ENCODE measurements at places on chromosomes 5 and 9. TPM values are rescaled to one million over a fixed set of nuclear protein-coding genes. Genes with fewer than 3 reads are reported as not detected.
A peak's percentile ranks its signal among the peaks of the same experiment; 100 is the strongest.

DNA sequence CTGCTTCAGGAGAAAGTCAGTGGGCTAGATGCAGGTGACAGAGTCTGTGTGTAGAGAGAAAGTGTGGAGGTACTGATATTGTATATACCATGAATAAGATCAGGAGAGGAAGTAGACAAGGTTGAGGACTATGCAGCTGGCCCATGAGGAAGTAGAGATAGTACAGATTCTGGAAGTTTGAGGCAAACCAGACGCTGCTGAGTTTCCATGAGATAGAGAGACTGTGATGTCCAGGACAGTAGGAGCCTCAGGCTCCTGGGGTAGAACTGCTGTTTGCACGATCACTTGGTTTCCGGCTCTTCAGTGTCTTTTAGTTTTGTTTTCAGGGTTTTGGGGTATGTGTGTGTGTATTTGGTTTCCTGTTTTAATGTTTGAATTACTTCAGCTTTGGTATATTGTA lies 13.6 kb downstream of the OTULINL start:
- DNase-seq: no peak

The KIF4B gene
- total RNA-seq: 0.11 TPM

The OR13C3 gene
- not detected for total RNA-seq

The C5orf58 gene
- total RNA-seq: 0.56 TPM

The CD180 gene
- 0.79 TPM for total RNA-seq

DNA sequence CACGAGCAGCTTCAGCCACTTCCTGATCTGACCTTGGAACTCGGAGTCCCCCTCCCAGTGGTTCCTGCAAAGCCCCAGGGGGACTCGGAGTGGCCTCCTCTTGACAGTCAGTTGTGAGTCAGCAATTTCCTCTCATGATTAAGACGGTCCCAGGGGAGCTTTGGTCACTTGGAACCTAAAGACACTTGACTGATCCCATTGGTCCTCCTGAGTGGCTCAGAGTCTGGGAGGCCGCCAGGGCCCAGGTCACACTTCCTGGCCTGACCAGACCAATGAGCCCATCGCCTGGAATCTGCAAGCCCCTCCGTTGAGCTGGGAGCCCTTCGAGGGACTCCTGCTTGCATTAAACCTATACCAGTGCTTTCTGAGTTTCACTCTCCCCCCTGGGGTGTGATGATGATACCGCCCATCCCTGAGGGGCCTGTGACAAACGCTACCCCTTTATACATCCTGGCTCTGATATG lies 29.1 kb downstream of the TSPAN17 start:
- peak; percentile 73 for DNase-seq

The NTNG2 gene
- total RNA-seq: 2.4 TPM

The F2RL2 gene
- 0.24 TPM for total RNA-seq

GRCh38 chr9:84788803-84789462 lies 119.4 kb downstream of the NTRK2 start:
- DNase-seq: no peak

- no peak for DNase-seq
Observed at GRCh38 chr5:107517185-107518033, 153.3 kb downstream of the EFNA5 start.

DNA sequence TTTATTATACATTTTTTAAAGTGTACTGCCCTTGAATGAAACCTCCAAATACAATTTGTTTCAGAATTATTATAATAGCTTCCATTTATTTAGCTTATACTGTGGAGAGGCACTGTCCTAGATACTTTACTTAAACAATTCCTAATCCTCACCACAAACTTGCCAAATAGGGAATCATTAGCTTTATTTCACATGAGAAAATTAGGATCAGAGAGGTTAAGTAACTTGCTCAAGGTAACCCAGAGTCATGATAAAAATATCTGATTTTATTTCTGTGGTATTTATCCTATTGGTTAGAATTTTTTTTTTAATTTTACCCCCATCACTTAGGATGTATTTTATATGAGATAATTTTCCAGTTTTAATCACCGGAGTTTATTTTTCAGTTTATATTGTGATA lies 78.4 kb downstream of the ADGRV1 start:
- no peak for DNase-seq

DNA sequence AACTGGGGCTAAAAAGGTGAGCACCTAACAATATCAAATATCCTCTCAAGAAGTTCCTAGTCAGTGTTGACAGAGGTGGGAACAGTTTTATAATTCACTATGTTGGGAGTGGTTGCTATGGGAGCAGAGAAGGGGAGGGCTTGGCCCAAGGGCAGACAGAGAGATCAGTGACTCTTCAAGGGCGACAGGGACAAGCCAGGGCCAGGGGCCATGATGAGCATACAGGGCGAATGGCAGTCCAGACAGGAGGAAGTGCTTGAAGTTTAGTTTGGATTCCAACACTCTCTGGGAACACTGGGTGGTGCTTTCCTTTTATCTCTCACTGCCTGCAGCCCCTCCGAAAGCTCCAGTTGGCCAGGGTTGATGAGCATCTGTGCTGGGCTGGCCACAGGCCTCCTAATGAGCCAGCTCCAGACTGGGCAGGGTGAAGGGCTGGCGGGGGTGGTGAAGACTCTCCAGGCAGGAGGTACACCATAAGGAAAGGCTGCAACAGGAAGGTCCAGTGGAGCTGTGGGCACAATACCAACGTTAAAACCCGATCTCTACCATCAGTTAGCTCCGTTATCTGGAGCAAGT lies 111.3 kb downstream of the TMEM174 start:
- no peak for DNase-seq

The NIPAL4 gene
- total RNA-seq: not detected

DNA sequence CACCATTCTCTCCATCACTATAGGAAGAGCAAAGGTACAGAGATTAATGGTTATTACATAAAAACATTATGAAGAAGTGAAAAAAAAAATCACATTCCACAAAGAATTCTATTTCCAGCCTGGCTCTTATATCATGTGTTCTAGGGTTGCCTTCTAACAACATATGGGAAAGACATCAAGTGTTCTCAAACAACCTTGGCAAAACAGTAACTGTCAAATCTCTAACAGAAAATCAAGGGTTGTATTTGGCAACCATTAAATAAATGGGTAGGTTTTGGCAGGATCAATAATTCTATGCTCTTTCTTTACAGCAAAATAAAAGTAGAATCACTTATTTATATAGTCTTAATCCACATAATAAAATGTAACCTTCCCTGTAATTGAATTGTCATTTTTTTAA lies 728.9 kb downstream of the MAT2B start:
- DNase-seq: no peak

The SPINK7 gene
- total RNA-seq: not detected

DNA sequence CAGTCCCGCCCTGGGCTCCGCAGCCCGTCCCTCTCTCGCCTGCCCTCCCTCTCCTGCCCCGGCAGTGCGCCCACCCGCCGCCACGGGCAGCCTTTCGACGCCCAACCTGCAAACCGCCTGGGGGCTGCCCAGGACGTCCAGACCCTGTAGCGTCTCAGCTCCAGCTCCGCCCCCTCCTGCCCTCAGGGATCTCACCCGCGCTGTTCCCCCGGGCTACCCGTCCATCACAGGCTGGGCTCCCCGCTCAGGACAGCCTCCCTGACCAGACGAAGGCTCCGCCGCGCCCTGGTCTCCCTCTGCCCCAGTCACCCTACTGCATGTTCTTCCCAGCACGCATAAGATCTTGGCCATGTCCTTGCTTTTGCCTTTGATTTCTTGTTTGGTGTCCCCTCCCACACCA lies 1.4 kb downstream of the RASGEF1C start:
- no peak for DNase-seq

DNA sequence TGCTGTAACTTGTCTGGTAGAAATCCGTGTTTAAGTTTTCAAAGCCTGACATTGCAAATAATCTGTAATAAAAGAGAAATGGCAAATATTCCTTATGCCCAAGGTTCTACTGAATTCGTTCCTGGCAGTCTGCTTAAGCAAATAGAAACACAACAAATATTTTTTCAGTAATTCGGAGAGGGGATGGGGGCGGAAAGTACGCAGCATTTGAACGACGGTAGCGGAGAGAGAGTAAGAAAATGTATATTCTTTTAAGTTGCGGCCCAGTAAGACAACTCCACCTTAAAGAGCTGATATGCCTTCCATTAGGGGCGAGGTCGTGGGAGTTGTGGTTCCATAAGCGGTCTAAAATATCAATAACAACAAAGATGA lies 569 bp downstream of the YIPF5 start:
- DNase-seq: no peak

The DRD1 gene
- total RNA-seq: not detected

The EIF4E1B gene
- total RNA-seq: not detected

The PTGES gene
- 0.78 TPM for total RNA-seq

- no peak for DNase-seq
Observed at GRCh38 chr5:54135042-54135441, 175.3 kb downstream of the ARL15 start.

- DNase-seq: no peak
Observed at GRCh38 chr5:32683125-32683524, 28.0 kb upstream of the NPR3 start.

- DNase-seq: no peak
Observed at GRCh38 chr9:89991204-89991790, 386.5 kb downstream of the GADD45G start.

GRCh38 chr5:152560512-152561137 lies 155.5 kb upstream of the NMUR2 start:
- peak; percentile 61 for DNase-seq

The GRXCR2 gene
- 0.60 TPM for total RNA-seq

DNA sequence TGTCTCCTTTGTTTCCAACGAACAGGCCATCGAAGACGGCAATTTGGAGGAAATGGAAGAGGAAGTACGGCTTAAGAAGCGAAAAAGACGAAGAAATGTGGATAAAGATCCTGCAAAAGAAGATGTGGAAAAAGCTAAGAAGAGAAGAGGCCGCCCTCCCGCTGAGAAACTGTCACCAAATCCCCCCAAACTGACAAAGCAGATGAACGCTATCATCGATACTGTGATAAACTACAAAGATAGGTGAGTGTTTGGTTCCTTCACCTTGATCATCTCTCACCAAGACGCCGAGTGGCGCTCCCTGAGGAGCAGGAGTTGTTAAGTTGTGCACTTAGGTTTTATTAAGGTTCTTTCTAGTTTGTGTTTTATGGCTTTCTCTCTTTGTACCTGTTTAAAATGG lies 146.5 kb downstream of the SMARCA2 start:
- no peak for DNase-seq

The HTR1A gene
- not detected for total RNA-seq

GRCh38 chr5:112467485-112467884 lies 48.4 kb upstream of the EPB41L4A start:
- DNase-seq: no peak

The ZNF879 gene
- total RNA-seq: 3.5 TPM

DNA sequence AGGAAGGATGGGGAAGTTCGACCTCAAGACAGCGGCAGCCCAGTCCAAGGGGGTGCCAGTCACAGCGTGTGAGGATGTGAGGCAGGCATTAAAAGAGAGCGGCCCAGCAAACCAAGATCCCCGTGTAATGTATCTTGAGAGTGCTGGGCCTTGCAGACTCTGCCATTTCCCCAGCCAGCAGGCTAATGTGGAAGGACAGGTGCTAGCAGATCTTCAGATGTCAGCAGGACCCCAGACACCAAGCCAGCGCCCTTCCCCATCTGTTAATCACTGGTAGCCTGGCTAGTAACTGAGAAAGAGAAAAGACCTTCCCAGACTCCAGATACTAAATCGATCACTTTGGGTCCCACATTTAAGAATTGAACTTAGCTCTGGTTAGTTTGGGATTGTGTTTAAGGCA lies 62.2 kb downstream of the NTRK2 start:
- no peak for DNase-seq

DNA sequence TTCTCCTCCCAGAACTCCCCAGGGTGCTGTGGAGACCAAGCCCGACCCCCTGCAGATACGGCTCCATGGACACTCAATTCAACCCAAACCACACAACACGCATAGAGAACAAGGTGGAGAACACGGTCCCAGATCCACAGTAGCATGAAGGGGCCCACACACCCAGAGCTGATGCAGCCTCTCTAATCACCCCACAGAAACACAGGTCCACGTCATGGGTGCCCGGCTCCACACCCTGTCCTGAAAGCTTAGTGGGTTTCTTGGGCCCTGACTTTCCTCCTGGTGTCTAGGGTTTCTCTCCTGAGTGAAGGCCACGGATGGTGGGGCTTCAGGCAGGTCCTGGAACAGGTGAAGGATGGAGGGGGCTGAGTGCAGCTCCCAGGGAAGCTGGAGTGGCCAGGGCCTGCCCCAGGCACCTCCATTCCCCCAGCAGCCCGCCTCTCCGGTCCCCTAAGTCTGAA lies 1.5 kb upstream of the SLC23A1 start:
- no peak for DNase-seq

GRCh38 chr5:59537961-59538749 lies 355.4 kb downstream of the PDE4D start:
- DNase-seq: no peak

Measured in heart right ventricle (tissue), 16 donors.